ENCODE measurements at places on chromosomes 6 and 20.

DNA sequence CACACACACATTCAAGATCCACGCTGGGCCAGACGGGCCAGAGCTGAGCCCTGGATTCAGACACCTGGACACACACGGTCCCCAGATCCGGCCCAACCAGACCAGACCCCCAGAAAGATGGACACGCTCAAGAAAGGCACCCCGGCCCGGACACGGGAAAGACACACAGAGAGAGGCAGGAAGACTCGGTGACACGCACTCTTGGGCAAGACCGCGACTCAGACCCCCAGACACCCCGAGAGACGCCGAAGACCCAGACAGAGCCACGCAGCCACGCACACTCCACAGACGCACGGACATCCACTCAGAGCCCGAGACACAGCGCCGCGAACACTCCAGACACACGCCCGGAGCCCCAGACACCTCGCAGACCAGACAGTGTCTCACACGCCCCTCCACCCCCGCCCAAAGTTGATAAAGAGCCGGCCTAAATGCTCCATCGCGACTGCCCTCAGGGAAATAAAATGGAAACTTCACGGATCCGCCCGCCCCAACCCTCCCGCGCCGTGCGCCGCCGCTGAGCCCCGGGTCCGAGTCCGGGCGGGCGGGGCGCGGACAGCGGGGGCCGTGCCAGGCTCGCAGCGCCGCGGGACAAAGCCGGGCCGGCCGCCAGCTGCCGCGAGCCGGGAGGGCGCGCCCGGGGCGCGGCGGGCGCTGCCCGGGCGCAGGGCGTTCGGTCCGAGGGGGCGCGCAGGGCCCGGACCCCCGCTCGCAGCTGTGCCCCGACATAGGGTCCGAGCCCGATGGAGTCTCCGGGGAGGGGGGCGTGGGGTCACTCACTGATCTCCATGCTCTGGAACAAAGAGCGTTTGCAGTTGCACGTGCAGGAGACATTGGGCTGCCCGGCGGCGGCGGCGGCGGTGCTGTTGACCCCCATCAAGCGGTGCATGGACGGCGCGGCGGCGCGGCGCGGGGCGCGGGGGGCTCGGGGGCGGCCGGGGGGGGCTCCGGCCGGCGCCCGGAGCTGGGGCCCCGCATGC, 831 bp downstream of the PMEPA1 start:
- peak; percentile 30 for DNase-seq

- DNase-seq = no peak
Measured at GRCh38 chr6:150157081-150157480, 14.2 kb downstream of the PPP1R14C start.

- no peak for DNase-seq
Measured at GRCh38 chr6:1619673-1620503, 10.2 kb downstream of the FOXC1 start.

DNA sequence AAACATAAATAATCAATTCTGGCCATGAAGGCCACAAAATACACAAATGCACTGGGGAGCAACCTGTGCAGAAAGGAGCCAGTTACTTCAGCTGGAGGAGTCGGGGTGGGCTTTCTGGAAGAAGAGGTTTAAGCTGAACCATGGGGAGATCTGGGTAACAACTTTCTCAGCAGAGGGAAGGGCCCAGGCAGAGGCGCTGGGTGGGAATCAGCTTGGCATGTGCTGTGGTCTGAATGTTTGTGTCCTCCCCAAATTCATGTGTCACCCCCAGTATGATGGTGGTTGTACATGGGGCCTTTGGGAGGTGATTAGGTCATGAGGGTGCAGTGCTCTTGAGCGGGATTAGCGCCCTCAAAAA, 107.9 kb downstream of the SYCP2 start:
- no peak for DNase-seq

DNA sequence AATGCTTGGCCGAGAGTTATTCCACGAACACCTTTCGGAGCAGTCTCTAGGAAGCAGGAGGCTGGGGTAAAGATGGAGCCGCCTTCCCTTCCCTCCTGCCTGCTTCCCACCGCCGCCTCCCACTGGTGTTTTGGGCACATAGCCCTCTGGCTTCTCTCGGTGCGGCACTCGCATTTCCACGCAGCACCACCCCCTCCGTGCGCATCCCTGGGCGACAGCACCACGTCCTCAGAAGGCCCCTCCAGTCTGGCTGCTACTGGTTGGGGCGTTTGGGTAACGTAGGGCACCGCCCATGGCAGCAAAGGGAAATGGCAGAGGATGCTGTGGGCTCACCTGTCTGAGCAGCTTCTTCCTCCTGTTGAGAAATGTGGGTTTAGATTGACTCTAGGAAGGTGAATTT, 2.4 kb downstream of the COL20A1 start:
- no peak for DNase-seq

GRCh38 chr6:37779902-37780628, 39.5 kb upstream of the ZFAND3 start:
- DNase-seq = no peak

- no peak for DNase-seq
Measured at GRCh38 chr6:137473598-137473997, 20.6 kb downstream of the OLIG3 start.

DNA sequence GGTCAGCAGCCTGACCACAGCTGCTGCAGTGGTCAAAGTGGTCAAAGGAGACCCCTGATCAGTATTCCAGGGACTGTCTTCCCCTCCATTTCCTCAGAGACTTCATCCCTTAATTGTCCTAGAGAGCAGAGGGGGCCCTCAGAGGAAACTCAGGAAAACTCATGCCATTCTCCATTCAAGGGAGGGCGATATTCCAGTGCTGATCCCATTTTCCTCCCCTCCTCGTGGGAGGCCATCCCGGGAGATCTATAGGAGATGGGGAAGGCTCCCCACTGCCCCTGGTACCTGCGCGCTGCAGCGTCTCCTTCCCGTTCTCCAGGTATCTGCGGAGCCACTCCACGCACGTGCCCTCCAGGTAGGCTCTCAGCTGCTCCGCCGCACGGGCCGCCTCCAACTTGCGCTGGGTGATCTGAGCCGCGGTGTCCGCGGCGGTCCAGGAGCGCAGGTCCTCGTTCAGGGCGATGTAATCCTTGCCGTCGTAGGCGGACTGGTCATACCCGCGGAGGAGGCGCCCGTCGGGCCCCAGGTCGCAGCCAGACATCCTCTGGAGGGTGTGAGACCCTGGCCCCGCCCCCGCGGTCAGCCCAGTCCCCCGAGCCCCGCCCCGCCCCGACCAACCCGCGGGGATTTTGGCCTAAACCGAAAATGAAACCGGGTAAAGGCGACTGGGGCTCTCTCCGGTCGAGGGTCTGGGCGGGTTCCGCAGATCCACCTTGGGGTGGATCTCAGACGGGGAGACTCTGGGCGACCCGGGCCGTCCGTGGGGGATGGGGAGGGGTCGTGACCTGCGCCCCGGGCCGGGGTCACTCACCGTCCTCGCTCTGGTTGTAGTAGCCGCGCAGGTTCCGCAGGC, 878 bp downstream of the HLA-C start:
- peak; percentile 72 for DNase-seq

DNA sequence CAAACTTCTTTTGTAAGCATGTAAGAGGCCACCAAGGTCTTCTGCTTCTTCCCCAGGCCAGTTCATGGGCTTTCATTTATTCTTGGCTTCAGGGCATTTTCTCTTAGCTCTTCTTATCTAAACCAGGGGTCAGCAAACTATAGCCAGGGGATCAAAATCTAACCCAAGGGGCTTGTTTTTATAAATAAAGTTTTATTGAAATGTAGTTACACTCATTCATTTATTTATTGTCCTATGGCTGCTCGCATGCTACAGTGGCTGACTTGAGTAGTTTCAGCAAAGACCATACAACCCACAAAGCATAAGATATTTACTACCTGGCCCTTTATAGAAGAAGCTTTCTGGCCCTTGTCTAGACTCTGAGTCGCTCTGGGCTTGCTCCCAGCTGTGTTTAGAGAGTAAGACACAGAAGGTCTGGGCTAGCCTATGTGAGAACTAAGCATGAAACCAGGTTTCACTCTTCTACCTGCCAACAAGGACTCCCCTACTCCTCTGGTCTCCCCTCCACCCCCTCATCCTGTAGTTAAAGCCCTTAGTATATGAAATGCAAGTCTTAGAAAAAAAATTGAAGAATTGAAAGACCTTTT, 43.2 kb downstream of the KHDC1L start:
- no peak for DNase-seq

GRCh38 chr20:38833154-38833856, 27.8 kb downstream of the PPP1R16B start:
- no peak for DNase-seq

DNA sequence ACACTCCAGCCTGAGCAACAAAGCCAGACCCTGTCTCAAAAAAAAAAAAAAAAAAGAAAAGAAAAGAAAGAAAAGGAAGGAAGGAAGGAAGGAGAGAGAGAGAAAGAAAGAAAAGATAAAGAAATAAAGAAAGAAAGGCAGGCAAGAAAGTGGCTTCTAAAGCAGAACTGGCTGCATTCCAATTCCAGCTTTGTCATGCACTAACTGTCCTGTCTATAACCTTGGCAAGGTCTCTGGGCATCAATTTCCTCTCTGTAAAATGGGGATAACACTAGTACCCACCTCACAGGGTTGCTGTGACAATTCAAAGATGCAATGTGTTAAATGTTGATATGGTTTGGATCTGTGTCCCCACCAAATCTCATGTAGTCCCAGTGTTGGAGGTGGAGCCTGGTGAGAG, 28.0 kb downstream of the RING1 start:
- DNase-seq = no peak

DNA sequence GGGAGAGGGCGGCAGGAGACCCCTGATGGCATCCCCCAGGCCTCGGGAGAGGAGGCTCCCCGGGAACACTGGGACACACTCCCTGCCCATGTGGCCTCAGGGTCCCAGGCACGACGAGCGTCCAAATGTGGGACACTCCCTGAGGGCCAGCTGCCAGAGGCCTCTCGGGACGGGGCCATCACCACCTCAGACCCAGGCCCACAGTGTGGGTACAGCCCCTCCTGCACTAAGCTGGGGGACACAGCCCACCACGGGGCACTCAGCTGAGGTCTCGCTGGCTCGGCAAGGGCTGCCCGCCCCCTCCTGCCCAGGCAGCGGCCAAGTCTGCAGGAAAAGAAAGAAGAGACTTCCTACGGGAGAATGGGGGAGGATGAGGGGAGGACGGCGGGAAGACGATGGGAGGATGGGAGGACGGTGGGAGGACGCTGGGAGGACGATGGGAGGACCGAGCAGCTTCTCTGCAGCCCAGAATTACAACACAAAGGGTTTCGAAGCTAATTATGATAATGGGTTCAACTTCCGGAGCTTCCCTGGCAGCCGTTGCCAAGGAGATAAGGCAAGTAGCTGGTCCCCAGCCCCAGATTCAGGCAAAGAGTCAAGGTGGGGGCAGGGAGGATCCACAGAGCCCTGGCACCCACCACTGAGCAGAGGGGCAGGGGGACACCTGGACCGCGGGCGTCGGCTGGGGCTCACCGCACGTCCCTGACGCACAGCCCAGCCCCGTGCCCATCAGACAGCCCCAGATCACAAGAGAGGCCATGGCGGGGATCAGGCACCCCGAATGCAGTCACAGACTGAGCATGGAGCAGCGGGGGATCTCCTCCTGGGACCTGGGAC, 17.5 kb downstream of the KCNQ2 start:
- DNase-seq = no peak

DNA sequence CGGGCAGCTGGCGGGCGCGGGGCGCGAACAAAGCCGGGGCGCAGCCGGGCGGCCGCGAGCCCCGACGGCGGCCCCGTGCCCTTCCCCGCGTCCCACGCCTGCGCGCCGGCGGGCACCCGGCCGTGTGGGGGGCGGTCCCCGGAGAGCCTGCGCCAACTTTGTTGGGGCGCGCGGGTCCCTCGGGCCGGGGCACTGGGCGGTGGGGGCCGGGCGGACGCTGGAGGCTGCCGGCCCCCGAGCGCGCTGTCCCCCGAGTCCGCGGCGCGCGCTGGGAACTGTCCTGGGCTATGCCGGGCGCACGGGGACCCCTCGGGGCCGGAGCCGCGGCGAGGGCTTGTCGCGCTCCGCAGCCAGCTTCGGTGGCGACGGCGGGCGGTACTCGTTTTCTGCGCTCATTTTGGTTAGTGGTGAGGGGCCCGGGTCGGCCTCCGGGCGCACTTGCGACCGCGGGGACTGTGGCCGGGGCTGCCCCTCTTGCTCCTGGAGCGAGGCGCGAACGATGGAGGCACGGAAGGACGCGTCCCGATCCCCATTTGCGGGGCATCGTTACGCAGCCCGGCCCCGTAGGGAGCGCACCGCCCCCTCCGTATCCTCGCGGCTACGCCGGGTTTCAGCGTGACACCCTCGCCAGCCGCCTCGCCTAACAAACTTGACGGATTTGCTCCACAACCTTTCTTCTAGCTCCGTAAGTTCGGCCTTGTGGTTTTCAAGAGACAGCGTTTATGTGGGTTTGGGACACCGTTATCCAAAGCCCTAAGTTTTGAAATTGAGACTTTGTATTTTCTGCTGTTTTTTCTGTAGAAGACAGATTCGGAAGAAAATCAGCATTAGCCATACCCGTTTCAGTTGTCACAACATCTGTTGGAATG, 622 bp downstream of the SS18L1 start:
- DNase-seq = peak; percentile 67

- no peak for DNase-seq
Measured at GRCh38 chr6:43013097-43013842, 476 bp downstream of the MEA1 start.

GRCh38 chr6:35359744-35360348, 17.5 kb downstream of the PPARD start:
- DNase-seq = no peak

DNA sequence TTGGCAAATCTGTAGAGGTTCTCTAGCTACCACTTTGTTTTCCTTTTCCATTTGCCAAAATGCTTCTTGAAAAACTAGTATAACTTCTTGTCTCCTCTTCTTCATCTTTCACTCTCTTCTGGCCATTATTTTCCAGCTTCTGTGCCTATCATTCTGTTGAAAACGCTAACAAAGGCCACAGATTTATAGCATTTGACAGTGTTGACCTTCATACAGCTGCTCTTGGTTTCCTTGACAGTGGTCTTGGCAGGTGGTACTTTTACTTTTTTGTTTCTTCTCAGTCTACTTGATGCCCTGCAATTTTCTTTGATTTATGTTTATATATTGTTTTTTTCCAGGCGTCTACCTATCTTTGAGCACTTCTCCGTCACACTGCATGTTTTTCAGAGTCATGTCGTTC, 23.7 kb downstream of the TRMT11 start:
- no peak for DNase-seq

GRCh38 chr20:3935956-3936340, 46.8 kb downstream of the PANK2 start:
- DNase-seq = no peak

DNA sequence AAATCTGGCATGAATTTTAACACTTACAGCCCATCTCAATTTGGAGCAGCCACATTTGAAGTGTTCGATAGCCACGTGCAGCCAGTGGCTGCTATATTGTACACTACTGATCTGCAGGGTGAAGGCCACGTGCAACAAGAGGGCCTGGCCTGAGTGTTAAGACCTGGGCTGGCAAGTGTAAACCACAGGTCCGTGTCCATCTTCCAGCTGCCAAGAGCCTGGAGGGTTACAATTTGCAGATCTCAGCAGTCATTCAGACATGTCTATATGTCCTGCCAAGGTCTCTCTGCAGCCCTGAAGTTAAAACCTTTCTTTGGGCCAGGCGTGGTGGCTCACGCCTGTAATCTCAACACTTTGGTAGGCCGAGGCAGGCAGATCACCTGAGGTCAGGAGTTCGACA, 14.1 kb downstream of the SGK2 start:
- no peak for DNase-seq
